ENCODE measurements at places on chromosomes 6 and 20.

GRCh38 chr6:156869980-156870398 is 92.8 kb downstream of the ARID1B start:
- no peak for DNase-seq

GRCh38 chr6:132752255-132752654 is 5.4 kb downstream of the VNN2 start:
- no peak for DNase-seq

- no peak for DNase-seq
These were observed 82.7 kb downstream of the CFAP61 start for GRCh38 chr20:20134941-20135575.

- no peak for DNase-seq
These were observed 8.4 kb downstream of the MCM3 start for GRCh38 chr6:52276130-52276529.

- DNase-seq, result no peak
These were observed 255.9 kb downstream of the LAMA2 start for GRCh38 chr6:129138739-129139405.

- no peak for DNase-seq
These were observed 506.6 kb upstream of the MAN1A1 start for GRCh38 chr6:119856136-119856535.

All from urinary bladder (tissue), 4 donors.